ENCODE measurements at places on chromosomes 3 and 15. TPM values are rescaled to one million over a fixed set of nuclear protein-coding genes. Genes with fewer than 3 reads are reported as not detected.

DNA sequence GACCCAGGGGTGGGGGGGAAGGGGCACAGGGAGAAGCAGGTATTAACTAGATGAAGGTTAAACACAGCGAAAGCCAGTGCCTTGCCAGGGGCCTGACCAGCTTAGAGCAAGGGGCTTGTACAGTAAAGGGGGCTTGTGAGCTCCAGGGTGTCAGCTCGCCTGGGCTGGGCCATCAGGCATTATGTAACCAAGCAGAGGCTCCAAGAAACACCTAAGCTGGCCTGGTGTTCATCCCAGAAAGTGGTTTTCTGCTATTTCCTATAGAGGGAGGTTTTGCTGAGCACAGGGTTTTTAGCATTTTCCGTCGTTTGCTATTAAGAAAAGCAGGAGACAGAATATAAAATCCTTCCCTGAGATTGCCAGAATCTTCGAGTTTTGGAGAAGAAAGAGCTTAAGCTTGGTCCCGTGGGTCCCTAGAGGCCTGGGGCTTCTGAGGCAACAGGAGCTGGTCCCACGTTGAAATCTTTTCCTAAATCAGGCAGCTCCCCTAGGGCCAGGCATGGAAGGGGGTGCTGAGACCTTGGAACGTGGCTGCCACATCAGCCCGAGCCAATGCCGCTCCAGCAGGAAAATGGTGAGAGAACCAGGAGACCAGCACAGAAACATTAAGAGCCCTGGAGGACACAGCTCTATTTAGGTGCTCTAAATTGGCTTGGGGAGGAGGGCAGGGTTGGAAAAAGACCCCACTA lies 71.4 kb downstream of the ISG20 start:
- no peak for DNase-seq

DNA sequence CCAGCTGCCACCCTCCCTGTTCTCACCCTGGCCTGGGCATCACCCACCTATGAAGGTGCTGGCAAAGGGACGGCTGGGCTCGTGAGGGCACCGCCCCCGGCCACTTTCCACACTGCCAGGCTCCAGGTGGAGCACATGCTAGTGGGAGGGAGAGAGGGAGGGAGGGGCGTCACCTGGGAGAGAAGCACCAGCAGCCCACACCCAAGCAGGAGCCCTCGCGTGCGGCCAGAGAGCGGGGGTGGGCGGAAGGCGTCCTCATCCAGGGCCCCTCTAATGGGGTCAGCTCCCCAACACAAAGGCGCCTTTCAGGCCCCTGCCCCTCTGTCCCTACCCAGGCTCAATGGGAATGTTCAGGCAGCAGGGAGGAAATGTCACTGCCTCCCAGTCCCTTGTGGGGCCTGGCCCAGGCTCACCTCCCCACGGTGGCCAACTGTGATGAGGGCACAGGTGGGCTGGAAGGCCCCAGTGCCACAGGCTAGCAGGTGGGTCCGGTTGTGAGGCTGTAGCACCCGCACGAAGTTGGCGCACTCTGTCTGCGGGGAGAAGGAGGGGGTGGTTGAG lies 3.1 kb downstream of the SEMA3G start:
- DNase-seq, result no peak

DNA sequence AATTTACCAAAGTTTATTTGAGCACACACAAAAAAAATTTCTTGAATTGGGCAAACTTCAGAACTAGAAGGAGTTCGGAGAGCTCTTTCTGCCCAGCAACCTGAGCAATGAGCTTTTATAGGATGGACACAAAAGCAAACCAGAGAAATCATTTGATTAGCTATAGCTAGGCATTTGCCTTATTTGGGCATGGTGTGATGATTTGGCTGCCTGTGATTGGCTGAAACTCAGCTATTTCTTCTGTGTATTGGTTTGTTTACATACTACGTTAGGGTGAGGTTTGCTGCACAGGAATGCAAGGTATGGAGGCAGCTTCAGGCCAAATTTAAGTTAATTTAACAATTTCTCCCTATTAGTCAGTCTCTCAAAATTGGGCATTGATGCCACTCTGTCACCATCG lies 65.1 kb downstream of the NEK11 start:
- DNase-seq, result no peak

DNA sequence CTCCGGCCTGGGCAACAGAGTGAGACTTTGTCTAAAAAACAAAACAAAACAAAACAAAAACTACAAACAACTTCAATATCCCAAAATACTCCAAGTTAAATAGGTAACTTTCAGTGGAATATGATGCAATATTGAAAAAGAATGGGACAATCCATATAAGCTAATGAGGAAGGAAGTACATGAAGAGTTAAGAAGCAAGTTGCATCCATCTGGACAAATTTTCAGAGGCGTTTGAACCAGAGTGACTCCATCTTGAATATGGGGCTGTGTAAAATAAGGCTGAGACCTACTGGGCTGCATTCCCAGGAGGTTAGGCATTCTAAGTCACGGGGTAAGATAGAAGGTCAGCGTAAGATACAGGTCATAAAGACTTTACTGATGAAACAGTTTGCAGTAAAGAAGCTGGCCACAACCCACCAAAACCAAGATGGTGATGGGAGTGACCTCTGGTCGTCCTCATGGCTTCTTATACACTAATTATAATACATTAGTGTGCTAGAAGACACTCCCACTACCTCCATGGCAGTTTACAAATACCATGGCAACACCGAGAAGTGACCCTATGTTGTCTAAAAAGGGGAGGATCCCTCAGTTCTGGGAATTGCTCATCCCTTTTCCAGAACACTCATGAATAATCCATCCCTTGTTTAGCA lies 58.1 kb upstream of the LCTL start:
- DNase-seq, result no peak

DNA sequence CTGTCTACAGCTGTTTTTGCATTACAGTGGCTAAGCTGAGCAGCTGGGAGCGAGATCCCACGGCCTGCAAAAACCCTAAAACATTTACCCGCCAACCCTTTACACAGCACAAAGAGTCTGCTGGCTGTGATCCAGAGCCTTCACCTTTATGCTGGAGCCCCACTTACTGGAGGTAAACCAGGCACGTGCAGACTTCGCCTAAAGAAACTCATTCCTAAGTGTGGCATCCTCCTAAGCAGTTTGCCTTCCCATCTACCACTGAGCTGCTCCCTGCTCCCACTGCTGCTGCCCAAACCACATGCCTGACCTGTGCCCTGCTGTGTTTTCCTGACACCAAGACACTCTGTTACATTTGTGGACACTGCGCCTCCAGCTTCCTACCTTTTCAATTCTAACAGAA lies 53.0 kb downstream of the CHSY1 start:
- DNase-seq, result no peak

DNA sequence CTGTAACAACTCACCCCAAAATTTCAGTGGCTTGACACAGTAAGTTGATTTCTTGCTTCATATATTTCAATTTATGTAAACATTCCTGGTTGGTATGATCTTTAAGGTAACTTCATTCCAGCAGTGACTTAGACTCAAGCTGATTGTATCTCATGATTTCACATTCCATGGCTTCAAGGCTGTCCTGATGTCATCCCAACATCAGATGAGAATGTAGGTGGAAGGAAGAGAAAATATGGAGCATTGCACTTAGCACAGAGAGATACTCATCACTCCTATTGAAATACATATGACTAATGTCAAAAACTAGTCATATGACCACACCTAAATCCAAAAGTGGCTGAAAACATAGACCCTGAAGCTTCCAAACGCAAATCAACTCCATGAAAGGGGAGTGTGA lies 793.8 kb downstream of the TBL1XR1 start:
- no peak for DNase-seq

DNA sequence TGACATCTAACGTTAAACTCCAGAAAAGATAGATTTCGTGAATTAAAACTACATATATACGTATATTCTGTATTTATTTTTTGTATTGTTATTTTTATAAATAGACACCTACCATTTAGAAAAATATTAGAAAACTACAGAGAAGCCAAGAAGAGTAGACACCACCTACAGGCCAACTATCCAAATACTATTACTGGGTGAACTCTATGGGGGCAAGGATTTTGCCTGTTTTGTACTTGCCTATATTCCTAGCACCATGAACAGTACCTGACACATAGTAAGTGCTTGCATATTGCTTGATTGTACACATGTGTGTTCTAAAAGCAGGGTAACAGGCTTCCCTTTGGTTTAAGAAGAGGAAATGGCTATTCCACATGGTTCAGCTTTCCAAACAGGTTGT lies 24.4 kb upstream of the CLEC3B start:
- no peak for DNase-seq

Gene GPX1
- total RNA-seq, result 182 TPM

Gene GABRG3
- total RNA-seq, result not detected

Gene GPR149
- not detected for total RNA-seq

Gene BFSP2
- 0.21 TPM for total RNA-seq

All from activated CD4-positive, alpha-beta T cell treated with anti-CD3 and anti-CD28 coated beads for 36 hours (primary cell).